ENCODE measurements at places on chromosomes 6 and 20.

DNA sequence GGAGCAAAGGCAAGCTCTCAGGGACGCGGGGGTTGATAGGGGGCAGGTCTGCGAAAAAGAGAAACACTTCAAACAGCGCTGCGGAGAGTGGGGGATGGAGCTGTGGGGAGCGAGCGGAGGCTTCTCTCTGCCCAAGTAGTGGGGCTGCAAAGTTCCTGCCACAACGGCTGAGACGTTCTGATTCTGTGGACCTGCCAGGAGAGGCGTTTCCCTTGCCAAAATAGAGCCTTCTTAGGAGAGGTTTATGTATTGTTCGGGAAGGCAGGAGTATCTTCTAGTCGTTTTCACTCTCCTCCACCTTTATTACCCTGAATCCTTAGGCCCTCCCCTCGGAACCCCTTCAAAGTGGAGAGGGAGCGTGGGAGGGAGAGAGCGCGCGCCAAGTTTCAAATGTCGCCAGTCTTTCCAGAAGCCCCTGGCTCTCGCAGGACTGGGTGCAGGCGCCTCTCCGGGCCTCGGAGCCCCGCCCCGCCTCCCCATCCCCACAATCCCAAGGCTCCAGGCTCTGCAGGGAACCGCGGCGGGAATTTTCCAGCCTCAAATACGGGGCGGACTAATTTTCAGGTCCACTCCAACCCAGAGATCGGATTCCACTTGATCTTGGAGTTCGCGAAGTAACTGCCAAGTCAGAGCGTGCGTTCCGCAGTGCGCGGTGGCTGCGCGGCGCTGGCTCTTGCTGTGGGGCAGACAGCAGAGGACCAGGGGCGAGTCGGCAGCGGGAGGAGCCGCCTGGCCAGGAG, 10.0 kb upstream of the POU3F2 start:
- DNase-seq = no peak

DNA sequence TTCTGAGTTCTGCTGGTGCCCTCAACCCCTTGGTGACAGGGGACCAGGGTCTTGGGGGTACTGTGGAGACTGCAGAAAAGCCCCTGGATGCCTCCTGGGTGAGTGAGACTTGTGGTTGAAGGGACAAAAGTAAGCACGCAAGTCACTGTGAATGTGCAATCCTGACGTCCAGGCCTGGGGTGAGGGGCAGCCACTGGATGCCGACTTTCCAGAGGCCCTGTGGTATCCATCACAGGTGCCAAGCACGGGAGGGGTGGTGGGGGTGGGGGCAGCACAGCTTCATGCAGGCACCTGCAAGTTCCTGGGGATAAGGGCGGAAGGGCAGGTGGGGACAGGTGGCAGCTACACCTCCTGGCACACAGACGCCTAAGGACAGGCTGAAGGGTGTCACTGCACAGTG, 20.1 kb upstream of the UBE2V1 start:
- no peak for DNase-seq

DNA sequence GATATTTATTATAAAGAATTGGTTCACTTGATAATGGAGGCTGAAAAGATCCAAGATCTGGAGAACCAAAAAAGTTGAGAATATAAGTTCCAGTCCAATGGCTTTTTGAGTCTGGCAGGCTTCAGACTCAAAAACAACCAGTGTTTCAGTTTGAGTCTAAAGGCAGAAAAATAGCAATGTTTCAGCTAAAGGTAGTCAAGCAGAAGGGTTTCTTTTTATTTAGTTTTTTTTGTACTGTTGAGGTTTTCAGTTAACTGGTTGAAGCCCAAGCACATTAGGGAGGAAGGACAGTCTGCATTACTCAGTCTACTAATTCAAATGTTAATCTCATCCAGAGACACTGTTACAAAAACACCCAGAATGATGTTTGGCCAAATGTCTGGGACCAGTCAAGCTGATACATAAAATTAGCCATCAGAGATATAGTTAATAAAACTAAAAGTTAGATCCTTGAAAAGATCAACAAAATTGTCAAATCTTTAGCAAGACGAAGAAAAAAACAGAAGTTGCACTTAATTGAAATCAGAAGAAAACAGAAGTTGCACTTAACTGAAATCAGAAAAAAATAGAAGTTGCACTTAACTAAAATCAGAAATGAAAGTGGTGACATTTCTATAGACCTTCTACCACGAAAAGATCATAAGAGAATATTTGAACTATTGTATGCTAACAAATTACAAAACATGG, 980.3 kb upstream of the FLRT3 start:
- DNase-seq = no peak

DNA sequence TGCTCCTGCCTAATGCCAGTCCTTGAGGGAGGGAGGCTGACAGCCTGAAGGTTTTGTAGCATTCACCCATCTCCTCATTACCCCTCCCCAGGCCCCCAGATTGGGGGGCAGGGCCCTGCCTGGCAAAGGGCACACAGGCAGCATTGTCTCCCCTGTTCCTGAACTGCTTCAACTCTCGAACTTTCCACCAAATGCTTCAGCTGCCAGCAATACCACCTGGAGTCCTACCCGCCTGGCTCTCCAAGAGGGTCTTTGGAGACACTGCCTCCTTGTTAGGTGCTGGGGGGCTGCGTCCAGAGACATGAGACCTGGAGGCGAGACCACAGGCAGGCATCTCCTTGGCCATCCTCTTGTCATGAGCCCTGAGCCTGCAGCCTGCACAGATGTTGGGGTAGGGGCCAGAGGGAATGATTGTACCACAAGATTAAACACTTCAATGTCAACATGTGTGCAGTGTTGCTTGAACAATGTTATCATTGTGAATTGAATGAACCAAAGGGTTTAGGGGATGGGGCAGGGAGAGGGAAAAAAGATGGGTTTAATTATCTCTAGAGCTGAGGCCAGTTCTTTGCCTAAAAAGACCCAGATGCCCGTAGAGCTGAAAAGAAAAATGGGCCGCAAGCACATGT, 25.0 kb downstream of the BMP7 start:
- DNase-seq = no peak

DNA sequence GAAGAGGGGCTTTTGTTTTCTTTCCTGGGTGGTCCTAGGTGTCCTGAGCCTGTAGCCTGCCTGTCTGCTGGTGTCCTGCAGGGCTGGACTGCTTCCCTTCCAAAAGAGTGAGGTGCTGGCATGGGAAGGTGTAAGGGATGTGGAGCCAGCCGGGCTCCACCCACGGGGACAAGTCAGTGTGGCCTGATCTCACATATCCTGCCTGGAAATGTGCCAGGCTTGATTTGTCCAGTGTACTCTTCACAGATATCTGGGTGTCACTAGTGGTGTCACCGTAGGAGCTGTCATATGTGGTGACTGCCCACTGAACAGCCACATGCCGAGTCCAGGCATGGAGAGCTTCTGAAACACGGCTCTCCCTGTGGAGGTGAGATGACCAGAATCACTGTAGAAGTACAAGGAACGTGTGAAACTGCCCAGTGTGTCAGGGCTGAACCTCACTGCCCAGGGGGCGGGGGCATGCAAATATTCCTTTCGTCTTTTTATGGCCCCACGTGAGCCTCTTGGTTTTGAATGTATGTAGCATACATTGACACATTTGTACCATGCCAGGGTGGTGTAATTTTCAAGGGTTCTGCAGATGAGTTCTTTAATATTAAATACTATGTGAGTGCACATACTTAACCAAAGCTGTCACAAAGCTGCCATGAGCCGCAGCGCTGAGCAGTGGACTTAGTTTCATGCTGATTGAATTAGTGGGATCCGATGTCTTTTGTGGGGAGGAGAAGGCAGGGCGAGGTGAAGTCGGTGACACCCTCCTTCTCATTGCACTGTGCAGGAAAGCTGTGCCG, 55.8 kb downstream of the CDH4 start:
- no peak for DNase-seq

GRCh38 chr6:149147195-149147594, 170.3 kb upstream of the TAB2 start:
- no peak for DNase-seq

DNA sequence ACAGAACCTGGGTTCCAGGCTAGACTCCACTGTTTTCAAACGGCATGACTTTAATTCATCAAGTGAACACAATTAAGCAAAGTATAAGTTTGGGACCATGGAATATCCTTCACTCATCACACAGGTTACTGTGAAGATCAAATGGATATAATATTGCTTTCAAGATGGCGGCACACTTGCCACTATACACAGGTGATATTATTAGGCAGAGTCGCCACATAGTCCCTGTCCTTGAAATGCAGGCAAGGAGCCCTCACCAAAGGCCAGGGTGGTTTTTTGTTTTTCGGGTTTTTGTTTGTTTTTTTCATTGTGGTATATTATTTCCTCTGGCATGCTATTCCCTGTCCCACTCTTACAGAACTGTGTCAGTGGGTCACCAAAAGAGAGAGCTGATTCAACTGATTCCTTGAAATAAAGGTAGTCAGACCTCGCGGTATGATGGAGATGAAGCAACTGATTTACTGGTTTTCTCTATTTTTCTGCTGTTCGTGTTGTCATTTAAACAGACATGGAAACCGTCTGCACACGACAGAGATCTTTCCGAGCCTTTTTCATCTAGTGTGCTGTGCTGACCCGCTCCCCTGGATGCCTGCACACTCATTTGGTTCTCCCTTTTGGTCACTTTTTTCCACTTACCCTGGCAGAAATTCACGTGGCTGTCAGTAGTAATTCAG, 29.7 kb downstream of the MYB start:
- DNase-seq = no peak

GRCh38 chr20:4949833-4950178, 51.5 kb downstream of the SLC23A2 start:
- peak; percentile 56 for DNase-seq

- DNase-seq = no peak
Observed at GRCh38 chr6:66599541-66599940, 892.5 kb upstream of the EYS start.

GRCh38 chr6:156563714-156564113, 213.5 kb upstream of the ARID1B start:
- DNase-seq = no peak

- DNase-seq = no peak
Observed at GRCh38 chr20:15945289-15945688, 628.0 kb downstream of the KIF16B start.

- no peak for DNase-seq
Observed at GRCh38 chr6:70277470-70277869, 25.4 kb downstream of the COL9A1 start.

DNA sequence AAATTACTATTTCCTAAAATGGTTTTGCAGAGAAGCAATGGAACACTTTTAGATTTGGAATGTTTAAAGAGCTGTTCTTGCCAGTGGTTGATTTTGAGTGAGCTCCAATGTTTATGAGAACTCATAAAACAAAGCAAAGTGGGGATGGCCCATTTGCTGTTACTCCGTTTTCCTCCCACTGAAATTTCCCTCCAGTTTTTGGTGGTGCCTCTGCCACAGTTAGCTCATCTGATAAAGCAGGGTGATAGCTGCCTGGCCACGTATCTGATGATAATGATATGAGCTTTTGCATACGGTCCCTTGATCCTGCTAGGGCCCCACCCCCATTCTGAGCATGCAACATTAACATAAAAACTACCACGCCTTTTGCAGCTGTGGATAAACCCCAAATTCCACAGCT, 10.4 kb downstream of the CD83 start:
- DNase-seq = no peak

DNA sequence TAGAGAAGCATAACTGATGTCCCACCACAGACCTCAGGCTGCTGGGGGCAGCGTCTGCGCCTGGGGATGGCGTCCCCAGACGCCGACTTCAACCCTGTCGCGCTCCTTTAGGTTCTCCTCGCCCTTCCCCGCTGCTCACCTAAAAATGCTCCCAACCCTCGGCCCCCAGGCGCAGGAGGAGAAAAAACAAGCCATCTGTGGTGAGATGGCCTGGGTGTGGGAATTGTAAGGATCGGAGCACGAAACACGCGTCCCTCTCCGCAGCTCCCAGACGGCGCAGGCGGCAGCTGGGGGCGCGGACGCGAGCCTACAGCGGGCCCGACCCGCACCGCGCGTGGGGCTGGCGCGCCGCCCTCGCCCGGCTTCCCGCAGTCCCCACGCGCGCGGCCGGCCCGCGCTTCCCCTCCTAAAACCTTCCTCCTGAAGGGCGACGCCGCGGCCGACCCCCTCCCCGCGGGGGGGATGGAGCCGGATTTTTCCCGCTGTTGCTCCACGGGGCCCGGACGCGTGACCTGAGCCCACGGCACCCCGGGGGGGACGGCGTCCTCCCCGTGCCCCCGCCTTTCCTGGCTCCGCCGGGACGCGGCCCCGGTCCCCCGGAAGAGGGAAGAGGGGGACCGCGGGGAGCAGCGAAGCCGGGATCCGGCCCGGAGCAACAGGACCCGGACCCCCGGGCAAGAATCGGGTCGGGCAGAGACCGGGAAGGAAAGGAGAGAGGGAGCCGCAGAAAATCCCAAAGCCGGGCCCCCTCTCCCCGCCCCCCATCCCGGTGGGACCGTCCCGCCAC, 611 bp downstream of the EPB41L2 start:
- DNase-seq = peak; percentile 7

DNA sequence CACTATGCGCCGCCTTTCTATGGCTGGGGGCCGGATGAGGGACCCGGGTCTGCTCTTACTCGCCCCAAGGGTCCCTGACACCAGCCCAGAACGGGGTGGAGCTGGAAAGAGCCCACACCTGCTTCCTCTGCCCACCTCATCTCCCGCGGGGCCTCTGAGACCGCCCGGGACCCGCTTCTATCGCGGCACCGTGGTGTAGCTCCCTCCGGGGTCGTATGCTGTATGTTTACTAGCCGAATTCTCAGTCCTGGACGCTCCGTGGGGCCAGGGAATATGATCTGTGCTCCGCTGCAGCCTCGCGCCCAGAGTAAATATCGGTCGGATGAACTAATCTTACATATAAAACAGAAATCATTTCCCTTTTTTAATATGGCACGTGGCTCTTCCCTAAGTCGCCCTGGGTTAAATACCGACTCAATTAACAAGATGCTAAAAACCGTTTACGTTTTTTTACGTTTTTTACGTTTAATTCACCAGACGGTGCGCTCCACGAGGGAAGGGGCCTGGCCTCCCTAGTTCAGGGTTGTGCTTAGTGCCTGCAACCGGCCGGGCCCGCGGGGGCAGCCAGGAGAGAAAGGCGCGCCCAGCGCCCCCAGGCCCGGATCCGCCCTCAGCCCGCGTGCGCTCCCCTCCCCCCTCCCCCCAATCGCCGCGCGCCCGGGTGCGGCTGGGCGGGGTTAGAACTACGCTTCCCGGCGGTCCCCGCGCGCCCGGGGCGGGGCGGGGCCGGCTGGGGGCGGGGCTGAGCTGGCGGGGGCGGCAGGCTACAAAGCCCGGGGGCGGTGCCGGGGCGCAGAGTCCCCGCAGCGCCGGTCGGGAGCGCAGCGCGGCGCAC, at the start of gene RBM38:
Gene RBM38, plus strand, starts transcription at position 793 of the 835 bp plus-strand sequence. CDS start 186 bp downstream, outside the sequence.
- peak; percentile 80 for DNase-seq

GRCh38 chr20:63908008-63908682, 13.2 kb downstream of the DNAJC5 start:
- DNase-seq = no peak

GRCh38 chr20:17727351-17727750, 27.6 kb downstream of the BANF2 start:
- no peak for DNase-seq

DNA sequence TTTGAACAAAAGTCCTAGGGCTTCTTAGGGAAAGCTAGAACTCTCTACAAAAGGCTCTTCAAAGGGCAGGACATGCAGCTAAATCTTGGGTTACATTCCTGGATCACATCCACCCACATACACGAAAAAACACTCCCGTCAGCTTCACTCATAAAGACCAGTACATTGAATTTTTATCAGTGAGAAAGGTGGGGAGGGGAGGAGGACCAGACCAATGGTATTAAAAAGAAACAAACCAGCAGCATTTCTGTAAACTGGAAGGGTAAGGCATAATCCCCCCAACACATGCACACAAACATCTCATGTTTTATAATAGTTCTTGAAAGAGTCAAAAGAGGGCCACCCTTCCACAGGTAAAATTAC, 31.6 kb downstream of the MYLK4 start:
- DNase-seq = no peak

GRCh38 chr6:146775220-146775619, 176.4 kb downstream of the ADGB start:
- DNase-seq = no peak

GRCh38 chr20:33444797-33445560, 1.4 kb upstream of the SNTA1 start:
- peak; percentile 52 for DNase-seq
